Caki2 (cell line): ENCODE measurements at places on chromosomes 13 and 19.

GRCh38 chr19:6997679-6998445 lies 23.4 kb downstream of the MBD3L2B start:
- DNase-seq, result no peak

GRCh38 chr13:40943073-40943472 lies 76.0 kb downstream of the ELF1 start:
- no peak for DNase-seq

GRCh38 chr19:4576016-4576933 lies 16.8 kb upstream of the SEMA6B start:
- DNase-seq, result peak; percentile 72

DNA sequence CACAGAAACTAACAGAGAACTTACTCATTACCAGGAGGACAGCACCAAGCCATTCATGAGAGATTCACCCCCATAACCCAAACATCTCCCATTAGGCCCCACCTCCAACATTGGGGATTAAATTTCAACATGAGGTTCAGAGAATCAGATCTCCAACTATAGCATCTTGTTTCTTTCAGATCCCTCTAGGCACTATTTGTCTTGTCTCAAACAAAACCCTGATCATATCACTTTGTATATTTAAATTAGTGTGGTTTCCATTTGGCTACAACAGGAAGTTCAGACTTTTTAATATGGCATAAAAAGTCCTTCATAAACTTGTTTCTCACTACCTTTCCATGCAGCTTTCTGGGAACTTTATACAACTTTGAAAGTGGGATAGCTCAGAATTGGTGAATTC lies 699.0 kb upstream of the MIR17HG start:
- DNase-seq, result no peak

GRCh38 chr13:49499889-49500660 lies 4.3 kb downstream of the PHF11 start:
- DNase-seq, result no peak

DNA sequence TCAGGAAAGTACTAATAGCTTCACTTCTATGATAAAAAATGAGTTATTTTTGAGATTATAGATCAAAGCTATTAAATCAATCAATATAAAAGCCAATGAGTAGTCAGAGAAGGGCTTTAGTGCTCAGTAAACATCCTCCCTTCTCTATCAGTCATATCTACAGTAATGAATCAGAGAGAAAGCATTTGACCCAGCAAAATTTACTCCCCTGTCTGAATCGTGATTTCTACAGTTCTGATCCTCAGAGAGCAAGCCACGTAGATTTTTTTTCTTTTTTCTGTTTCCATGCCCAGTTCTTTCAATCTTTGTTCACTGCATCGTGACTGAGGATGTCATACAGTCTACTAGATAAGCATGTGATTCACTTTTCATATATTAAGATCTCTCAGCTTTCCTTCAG lies 16.2 kb upstream of the MBNL2 start:
- no peak for DNase-seq
